ENCODE measurements at places on chromosomes 5 and 9.

DNA sequence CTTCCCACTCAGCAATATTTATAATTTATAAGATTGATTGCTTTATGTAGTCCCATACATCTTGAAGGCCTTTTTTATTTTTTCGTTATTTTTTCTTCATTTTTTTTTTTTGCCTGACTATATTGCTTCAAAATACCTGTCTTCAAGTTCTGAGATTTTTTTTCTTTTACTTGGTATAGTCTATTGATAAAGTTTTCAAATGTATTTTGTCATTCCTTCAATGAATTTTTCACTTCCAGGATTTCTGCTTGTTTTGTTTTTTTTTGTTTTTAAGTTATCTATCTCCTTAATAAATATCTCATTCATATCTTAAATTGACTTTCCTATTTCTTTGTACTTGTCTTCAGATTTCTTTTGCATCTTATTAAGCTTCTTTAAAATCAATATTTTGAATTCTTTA lies 905.6 kb upstream of the CDH6 start:
- no peaks in the 10 kb centered on the region for H3K27me3 ChIP-seq
- no peaks in the 10 kb centered on the region for H3K36me3 ChIP-seq
- no peak overlapping the region for H3K4me3 ChIP-seq
- DNase-seq: no peak
- no peaks in the 10 kb centered on the region for H3K4me1 ChIP-seq
- H3K27ac ChIP-seq: no peak overlapping the region

GRCh38 chr9:24602693-24603352 lies 57.1 kb upstream of the IZUMO3 start:
- no peak overlapping the region for H3K4me3 ChIP-seq
- no peaks in the 10 kb centered on the region for H3K27me3 ChIP-seq
- H3K4me1 ChIP-seq: no peaks in the 10 kb centered on the region
- H3K36me3 ChIP-seq: no peaks in the 10 kb centered on the region
- no peak for DNase-seq

DNA sequence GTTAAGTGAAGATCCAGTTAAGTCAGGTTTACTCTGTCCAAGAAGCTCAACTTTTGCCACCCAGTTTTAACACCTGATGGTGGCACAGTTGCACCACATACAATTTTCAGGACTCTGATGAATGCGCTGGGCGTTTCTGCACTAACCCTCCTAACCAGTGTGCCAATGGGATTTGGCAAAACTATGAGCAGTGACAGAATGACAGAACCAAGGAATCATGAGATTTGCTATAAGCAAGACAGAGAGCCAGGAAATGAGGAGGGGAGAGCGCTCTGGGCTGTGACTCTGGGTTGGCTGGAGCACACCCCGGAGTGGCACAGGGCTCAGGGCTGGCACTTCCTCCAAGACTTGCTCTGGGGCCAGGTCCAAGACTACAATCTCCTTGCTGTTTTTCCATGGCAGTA lies 84.1 kb downstream of the SH3PXD2B start:
- H3K27ac ChIP-seq: no peak overlapping the region
- H3K36me3 ChIP-seq: no peaks in the 10 kb centered on the region
- no peak for DNase-seq
- H3K4me3 ChIP-seq: no peak overlapping the region
- no peaks in the 10 kb centered on the region for H3K27me3 ChIP-seq

GRCh38 chr5:123182072-123182471 lies 93.0 kb downstream of the PRDM6 start:
- H3K4me1 ChIP-seq: no peaks in the 10 kb centered on the region
- H3K27ac ChIP-seq: no peak overlapping the region
- H3K4me3 ChIP-seq: no peak overlapping the region

GRCh38 chr5:133141746-133142145 lies 89.9 kb downstream of the HSPA4 start:
- DNase-seq: no peak
- no peaks in the 10 kb centered on the region for H3K36me3 ChIP-seq
- no peak overlapping the region for H3K4me3 ChIP-seq

- no peaks in the 10 kb centered on the region for H3K36me3 ChIP-seq
- peaks cover 6% of the 10 kb centered on the region for H3K27me3 ChIP-seq
- no peak overlapping the region for H3K27ac ChIP-seq
- H3K4me3 ChIP-seq: no peak overlapping the region
Observed at GRCh38 chr5:1388383-1388967, 43.6 kb upstream of the CLPTM1L start.
